HT-29 (cell line): ENCODE measurements at places on chromosomes 6 and 20. TPM values are rescaled to one million over a fixed set of nuclear protein-coding genes. Genes with fewer than 3 reads are reported as not detected.

The TNNC2 gene
- 0.15 and 0.18 TPM in 2 replicates for total RNA-seq

The KPNA5 gene
- total RNA-seq, result 1.6 and 2.6 TPM in 2 replicates

The PDE10A gene
- total RNA-seq, result 16.0 and 16.9 TPM in 2 replicates

The BEND6 gene
- not detected in 2 replicates for total RNA-seq

The ADGRF4 gene
- total RNA-seq, result 0.41 and 0.94 TPM in 2 replicates

The ZBTB9 gene
- total RNA-seq, result 4.7 and 11.2 TPM in 2 replicates

The DYNLT2 gene
- total RNA-seq, result 1.7 and 3.2 TPM in 2 replicates

The SLC22A7 gene
- not detected in 2 replicates for total RNA-seq

The TXLNB gene
- not detected in 2 replicates for total RNA-seq

The FYN gene
- 10.9 and 13.9 TPM in 2 replicates for total RNA-seq

The CENPW gene
- 12.8 and 21.0 TPM in 2 replicates for total RNA-seq

The PLCB1 gene
- total RNA-seq, result 3.3 and 3.5 TPM in 2 replicates

The DAAM2 gene
- not detected in 2 replicates for total RNA-seq

The PACRG gene
- 0.81 and 0.91 TPM in 2 replicates for total RNA-seq

The SH3BGRL2 gene
- 17.6 and 19.2 TPM in 2 replicates for total RNA-seq

The SUPT3H gene
- 1.9 and 2.8 TPM in 2 replicates for total RNA-seq

The VNN1 gene
- total RNA-seq, result 3.1 and 3.6 TPM in 2 replicates

The OOEP gene
- not detected in 2 replicates for total RNA-seq
